ENCODE measurements at places on chromosomes 1 and 21.

- H3K4me3 ChIP-seq = no peak overlapping the region
- no peaks in the 10 kb centered on the region for H3K27me3 ChIP-seq
- no peaks in the 10 kb centered on the region for H3K4me1 ChIP-seq
- no peaks in the 10 kb centered on the region for H3K36me3 ChIP-seq
Measured at GRCh38 chr1:236083650-236084385, 18.9 kb upstream of the NID1 start.

DNA sequence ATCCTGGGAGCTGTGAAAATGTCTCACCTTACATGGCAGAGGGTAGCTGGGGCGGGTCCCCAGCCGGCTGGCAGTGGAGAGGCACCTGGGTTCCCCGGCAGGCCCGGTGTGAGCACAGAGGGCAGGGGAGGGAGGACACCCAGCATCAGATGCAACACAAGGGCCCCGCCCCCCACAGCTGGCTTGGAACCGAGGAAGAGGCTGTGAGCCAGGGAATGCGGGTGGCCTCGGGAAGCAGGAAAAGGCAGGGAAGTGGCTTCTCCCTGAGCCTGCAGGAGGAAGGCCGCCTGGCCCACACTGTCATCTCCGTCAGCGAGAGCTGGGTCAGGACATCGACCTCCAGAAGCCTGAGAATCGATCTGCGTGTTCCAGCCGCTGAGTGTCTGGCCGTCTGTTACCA lies 87.3 kb downstream of the SIK1 start:
- H3K4me3 ChIP-seq = no peak overlapping the region
- no peak overlapping the region for H3K27ac ChIP-seq
- no peaks in the 10 kb centered on the region for H3K27me3 ChIP-seq
- H3K4me1 ChIP-seq = peaks cover 14% of the 10 kb centered on the region
- no peaks in the 10 kb centered on the region for H3K36me3 ChIP-seq

DNA sequence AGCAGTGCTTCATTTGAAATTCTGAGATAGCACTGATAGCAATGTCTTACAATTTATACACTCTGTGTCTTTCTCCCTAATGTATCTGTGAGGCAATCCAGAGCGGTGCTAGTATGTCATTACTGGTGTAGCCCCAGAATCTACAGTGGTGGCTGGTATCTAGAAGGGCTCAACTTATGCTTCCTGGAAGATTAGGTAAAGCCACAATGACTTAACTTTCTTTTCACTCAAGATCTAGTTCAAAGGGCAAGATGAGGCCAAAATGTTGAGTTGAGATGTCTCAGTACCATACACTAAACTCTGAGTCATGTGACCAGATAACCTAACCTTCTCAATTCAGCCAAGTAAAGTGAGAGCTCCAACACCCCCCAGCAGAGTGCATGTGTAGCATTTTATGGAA lies 77.5 kb downstream of the PAPPA2 start:
- DNase-seq = no peak
- H3K36me3 ChIP-seq = no peaks in the 10 kb centered on the region

DNA sequence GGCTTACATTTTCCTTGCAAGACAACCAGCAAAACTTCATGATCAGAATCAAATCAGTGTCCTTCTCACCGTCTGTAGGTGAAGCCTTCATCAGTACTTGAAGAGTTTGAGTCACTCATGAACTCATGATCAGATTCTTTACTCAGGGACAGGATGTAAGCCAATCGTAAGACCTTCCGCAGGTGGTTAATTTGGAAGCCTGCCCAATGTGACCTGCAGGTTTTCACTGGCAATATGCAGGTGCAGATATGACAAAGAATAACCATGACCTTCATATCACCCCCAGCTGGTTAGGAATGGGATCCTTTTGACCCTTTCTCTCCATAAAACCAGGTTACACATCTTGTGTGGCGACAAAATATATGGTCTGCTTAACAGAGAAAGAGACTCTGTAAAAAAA lies 2.4 kb upstream of the PRAMEF20 start:
- H3K4me3 ChIP-seq = no peak overlapping the region
- peaks cover 11% of the 10 kb centered on the region for H3K27me3 ChIP-seq
- no peak overlapping the region for H3K27ac ChIP-seq

DNA sequence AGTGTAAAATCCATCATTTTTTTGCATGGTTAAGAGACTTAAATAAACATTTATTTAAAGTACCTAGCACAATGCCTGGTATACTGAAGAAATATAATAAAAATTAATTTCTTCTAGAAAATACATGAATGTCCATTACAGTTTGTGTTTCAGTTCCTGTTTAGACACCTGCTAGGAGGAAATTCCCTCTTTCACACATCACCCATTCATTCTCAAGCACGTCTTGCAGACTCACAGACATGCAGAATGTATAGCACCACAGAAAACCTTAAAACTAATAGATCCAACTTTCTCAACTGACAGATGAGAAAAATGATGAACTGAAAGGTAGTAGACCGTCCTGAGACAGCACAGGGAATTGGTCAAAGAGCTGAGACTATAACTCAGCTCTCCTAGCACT lies 172.2 kb upstream of the C8B start:
- H3K4me1 ChIP-seq = no peaks in the 10 kb centered on the region
- no peaks in the 10 kb centered on the region for H3K36me3 ChIP-seq
- H3K27me3 ChIP-seq = no peaks in the 10 kb centered on the region
- H3K27ac ChIP-seq = no peak overlapping the region
- DNase-seq = no peak

All from left lung (tissue), 14 donors.